ENCODE measurements at places on chromosomes 5 and 9.

- no peak for DNase-seq
Measured at GRCh38 chr9:36999728-37000333, 34.2 kb downstream of the PAX5 start.

DNA sequence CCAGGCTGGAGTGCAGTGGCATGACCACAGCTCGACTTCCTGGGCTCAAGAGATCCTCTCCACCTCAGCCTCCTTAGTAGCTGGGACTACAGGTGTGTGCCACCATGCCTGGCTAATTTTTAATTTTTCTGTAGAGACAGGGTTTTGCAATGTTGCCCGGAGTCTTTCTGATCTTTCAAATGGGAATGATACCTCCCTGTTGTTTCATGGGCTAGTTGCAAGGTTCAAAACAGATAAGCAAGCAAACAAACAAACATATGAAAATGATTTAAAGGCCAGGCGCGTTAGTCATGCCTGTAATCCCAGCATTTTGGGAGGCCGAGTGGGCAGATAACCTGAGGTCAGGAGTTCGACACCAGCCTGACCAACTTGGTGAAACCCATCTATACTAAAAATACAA is 45.3 kb upstream of the PLPP1 start:
- DNase-seq, result no peak

DNA sequence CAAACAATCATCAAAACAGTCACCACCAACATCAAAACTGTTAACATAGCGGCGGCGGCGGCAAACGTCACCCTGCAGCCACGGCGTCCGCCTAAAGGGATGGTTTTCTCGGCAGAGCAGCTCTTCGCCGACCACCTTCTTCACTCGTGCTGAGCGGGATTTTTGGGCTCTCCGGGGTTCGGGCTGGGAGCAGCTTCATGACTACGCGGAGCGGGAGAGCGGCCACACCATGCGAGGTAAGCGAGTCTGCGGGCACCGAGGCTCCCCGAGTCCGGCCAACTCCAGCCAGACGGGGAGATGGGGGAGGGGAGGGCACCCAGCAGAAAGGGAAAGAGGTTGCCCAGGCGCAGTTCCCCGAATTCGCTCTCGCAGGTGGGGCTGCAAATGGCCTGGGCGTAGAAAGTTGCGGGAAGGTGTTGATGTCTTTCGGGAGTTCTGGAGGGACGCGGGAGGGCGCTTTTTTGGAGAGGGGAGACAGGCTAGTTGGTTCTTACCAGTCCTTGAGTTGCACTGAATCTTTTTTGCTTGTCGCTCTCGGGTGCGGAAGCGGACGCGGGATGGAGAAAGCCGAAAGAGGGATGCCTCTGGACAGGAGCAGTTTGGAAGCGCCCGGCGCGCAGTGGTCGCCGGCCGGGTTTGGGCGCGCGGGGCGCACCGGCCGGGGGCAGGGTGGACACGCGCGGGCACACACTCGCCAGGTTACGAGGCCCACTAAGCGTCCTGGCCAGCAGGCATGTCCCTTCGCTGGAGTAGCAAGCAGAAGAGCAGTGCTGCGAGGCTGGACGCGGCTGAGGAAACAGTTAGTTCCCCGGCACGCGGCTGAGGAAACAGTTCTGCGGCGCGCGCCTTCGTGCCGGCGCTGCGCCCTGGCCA is 849 bp downstream of the RORB start:
- no peak for DNase-seq

GRCh38 chr9:130027533-130028365 is 15.2 kb downstream of the FNBP1 start:
- no peak for DNase-seq

GRCh38 chr9:124356745-124357390 is 58.4 kb downstream of the PSMB7 start:
- DNase-seq, result no peak
